ENCODE measurements at places on chromosomes 1 and 21.

DNA sequence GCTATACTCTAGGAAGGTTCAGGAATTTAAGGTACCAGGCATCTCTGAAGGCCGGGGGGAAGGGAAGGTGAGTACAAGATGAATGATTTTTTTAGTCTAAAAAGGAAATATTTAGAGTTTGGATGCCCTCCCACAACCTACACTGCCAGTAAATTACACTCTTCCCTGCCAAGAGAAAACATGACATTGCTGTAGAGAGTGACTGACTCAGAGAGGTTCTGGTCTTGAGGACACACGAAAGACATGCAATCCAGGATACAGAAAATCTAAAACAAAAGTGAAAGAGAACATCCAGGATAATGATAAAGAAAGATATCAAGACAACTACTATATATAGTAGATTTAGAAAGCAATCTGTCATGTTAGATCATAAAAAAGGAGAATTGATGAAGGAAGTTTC lies 200.5 kb downstream of the TYW3 start:
- no peak for DNase-seq
- no peaks in the 10 kb centered on the region for H3K27me3 ChIP-seq

DNA sequence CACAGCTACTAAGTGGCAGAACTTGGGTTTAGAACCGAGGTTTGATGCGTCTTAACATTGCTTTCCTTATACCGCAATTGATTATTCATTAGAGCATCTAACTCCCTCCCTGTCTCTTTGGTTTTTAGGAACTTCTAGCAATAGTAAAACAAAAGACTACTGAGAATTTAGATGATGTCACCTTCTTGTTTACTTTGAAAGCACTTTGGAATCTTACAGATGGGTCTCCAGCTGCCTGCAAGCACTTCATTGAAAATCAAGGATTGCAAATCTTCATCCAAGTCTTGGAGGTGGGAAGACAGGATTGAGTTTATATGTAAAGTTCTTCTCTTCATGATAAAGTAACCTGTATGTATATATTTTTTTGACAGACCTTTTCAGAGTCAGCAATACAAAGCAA lies 35.0 kb downstream of the ZYG11A start:
- DNase-seq = no peak
- H3K27me3 ChIP-seq = no peaks in the 10 kb centered on the region
- no peaks in the 10 kb centered on the region for H3K4me1 ChIP-seq

- no peak for DNase-seq
- H3K4me1 ChIP-seq = peaks cover 3% of the 10 kb centered on the region
- H3K4me3 ChIP-seq = no peak overlapping the region
- H3K36me3 ChIP-seq = no peaks in the 10 kb centered on the region
- H3K27me3 ChIP-seq = no peaks in the 10 kb centered on the region
Measured at GRCh38 chr21:26443867-26444266, 129.2 kb downstream of the CYYR1 start.

DNA sequence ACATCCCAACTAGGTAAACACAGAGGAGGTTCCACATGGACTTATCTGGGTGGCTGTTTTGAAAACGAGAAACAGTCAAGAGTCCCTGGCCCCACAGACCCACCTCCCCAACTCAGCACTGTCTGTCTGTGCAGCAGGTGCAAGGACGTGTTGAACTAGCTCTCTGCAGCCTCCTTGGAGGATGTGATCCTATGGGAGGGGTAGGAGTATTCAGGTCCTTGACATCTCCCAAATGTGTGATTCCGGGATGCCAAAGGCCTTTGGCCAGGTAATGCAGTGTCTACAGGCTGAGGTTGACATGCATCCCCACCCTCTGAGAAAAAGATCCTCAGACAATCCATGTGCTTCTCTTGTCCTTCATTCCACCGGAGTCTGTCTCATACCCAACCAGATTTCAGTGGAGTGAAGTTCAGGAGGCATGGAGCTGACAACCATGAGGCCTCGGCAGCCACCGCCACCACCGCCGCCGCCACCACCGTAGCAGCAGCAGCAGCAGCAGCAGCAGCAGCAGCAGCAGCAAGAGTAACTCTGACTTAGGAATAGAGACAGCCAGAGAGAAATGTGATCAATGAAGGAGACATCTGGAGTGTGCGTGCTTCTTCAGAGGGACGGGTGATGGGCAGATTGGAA lies 151.6 kb upstream of the CAMK1G start:
- no peaks in the 10 kb centered on the region for H3K4me1 ChIP-seq
- no peaks in the 10 kb centered on the region for H3K36me3 ChIP-seq
- no peak for DNase-seq
- H3K27me3 ChIP-seq = no peaks in the 10 kb centered on the region

GRCh38 chr1:107529511-107530149 lies 388.8 kb downstream of the NTNG1 start:
- peaks cover 28% of the 10 kb centered on the region for H3K4me1 ChIP-seq
- no peaks in the 10 kb centered on the region for H3K27me3 ChIP-seq
- no peaks in the 10 kb centered on the region for H3K36me3 ChIP-seq
- DNase-seq = no peak
- H3K4me3 ChIP-seq = no peak overlapping the region
- H3K27ac ChIP-seq = peak overlapping the region; percentile 34

Data from esophagus squamous epithelium (tissue), 5 donors.